HEK293T (cell line): ENCODE measurements at places on chromosomes 11 and 22.

DNA sequence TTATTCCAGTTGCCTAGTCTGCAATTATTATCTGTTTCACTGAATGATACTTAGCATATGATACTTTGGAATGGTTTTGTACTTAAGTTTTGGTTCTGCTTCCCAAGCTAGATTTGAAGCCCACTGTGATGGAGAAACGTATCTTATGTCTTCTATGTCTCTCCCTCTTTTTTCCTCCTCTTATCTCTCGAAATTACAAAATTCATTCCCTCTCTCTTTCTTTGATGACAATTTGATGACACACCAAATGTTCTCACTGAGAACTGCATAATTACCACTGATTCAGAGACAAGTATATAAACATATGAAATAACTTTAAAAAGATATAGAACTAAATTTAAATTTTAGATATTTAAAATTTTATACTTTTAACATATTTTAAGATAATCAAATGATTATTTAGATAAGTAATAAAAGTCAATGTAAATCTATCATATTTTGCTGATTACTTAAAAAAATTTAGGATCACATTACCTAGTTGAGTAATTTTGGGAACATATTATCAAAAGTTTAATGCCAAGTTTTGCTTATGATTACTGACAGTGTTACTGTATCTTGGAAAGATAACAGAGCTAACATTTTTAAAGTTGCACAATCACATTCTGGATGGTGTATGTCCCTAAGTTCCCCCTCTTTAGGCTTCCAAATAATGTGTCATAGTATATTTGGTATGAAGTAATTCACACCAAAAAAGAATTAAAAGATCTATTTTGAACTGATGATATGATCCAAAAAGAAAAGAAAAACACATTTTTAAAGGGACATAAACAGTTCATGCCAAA, 255.3 kb downstream of the SBF2 start:
- no peak for DNase-seq

GRCh38 chr22:45468872-45469271, 33.8 kb upstream of the FBLN1 start:
- no peak for DNase-seq

DNA sequence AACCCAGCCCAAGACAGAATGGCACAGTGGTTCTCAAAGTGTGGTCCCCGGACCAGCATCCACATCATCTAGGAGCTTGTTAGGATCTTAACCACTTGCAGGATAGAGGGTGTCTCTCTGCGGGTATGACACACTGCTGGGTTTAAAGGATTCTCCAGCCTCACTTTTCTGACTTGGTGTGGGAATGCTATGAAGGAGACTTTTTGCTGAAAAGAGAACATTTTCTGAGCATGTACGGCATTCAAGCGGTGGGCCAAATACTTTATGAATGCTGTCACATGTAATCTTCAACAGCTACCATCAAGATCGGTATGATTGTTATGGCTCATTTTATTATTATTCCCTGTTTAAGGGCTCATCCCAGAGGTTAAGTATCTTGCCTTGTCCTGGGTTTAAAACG, 1.8 kb upstream of the CD82 start:
- no peak for DNase-seq

- DNase-seq: no peak
These were observed 73.1 kb upstream of the POU2AF2 start for GRCh38 chr11:111172321-111172862.

GRCh38 chr11:134532921-134533421, 120.9 kb upstream of the B3GAT1 start:
- DNase-seq: no peak

DNA sequence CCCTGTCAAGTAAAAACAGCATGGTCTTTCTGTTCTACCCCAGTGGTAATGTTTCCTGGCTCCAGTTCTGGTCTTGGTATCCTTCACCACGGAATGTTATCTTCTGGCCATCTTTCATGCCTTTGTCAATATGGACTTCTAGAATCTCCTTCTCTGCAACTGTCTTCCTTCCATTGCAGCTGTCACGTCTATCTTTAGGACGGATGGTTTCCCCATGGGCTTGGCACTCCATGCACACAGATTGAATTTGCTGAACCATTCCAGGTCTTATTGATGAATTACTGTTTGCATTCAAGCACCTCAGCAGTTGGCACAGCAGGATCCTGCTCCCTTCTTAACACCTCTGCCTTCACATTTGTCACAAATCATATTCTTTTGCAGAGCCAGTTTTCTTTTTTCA, 44.9 kb upstream of the SLC25A18 start:
- DNase-seq: no peak

DNA sequence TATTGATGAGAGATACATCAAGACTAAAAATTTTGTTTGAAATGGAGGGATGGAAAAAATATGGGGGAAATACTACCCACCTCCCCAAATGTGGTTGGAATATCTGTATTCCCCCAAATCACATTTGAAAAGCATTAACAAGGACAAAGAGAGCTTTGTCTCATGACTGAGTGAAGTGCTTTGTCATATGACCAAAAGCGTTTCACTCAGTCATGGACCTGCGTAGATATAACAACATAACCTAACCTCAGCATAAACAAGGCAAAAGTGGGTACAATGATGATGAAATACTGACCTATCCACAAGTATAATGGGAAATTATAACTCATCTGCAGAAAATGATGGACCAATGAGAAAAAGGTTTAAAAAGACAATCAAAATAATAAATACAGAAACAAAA, 418.3 kb downstream of the TBC1D22A start:
- no peak for DNase-seq

DNA sequence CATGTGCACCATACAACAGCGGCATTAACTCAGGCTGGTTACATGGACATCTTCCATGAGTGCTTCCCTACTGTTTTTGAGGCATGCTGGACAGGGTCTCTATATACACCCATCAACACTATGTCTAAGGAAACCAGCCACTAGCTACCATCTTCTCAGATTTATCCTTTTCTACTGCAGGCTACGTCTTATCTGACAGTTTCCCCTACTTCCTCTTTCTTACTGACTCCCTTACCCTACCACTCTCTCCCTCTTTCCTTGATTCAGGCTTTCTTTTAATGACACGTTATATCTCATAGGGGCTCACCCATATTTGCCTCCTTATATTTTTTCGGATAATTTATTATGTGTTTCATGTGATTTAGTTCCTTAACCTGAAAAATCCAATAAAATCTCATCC, 41.8 kb downstream of the DDI1 start:
- no peak for DNase-seq

- peak; percentile 17 for DNase-seq
These were observed 37.6 kb downstream of the ATXN10 start for GRCh38 chr22:45709060-45709739.

- no peak for DNase-seq
These were observed 1086.1 kb downstream of the BRD1 start for GRCh38 chr22:48741540-48741939.

- DNase-seq: no peak
These were observed 270.9 kb downstream of the TTC28 start for GRCh38 chr22:28408709-28409108.
